ENCODE measurements at places on chromosomes 12 and 14. TPM values are rescaled to one million over a fixed set of nuclear protein-coding genes. Genes with fewer than 3 reads are reported as not detected.

DNA sequence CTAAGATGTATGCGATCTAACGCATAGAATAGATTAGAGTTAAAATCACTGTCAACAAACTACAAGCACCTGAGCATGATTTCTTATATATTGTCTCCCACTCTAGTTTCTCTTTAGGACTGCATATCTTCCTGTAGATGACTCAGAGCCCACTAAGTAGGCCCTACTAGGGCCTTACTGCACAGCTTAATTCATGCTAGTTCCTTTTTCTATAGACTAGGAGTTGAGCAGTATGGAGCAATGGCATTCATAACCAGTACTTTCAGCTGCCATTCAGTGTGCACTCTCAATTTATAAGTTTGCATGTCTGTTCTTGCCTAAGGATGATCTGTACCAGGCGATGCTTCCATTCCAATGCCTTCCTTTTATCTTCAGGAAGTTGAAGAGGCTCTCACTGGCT lies 103.5 kb downstream of the METTL25 start:
- no peak for DNase-seq

- no peak for DNase-seq
These were observed 82.6 kb downstream of the SCARB1 start for GRCh38 chr12:124780752-124781685.

- DNase-seq, result no peak
These were observed 239.1 kb upstream of the ARID2 start for GRCh38 chr12:45490232-45490881.

DNA sequence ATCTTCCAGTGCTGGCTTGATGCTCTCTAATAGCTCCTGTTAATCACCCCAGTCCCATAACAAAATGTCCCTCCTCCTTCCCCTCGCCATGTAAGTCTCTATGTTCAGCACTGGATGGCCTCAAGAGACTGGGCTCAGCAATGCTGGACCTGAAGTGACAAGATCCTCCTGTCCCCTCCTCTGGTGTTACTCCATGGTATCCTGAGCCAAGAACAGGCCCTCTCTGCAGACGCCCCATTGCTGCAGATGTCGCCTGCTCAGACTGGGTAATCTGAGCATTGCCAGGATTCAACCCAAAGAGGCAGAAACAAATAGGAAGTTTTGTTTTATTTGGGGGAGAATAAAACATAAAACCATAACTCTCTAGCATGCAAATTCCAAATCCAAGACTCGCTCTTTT lies 149.7 kb downstream of the NTF3 start:
- DNase-seq, result no peak

- no peak for DNase-seq
These were observed 4.7 kb downstream of the NFYB start for GRCh38 chr12:104133321-104133720.

The RND1 gene
- 1.4 TPM for total RNA-seq

The NUBPL gene
- total RNA-seq, result 7.2 TPM

The INSM2 gene
- not detected for total RNA-seq

All from pulmonary artery endothelial cell (primary cell).